ENCODE measurements at places on chromosomes 3 and 15. TPM values are rescaled to one million over a fixed set of nuclear protein-coding genes. Genes with fewer than 3 reads are reported as not detected.

DNA sequence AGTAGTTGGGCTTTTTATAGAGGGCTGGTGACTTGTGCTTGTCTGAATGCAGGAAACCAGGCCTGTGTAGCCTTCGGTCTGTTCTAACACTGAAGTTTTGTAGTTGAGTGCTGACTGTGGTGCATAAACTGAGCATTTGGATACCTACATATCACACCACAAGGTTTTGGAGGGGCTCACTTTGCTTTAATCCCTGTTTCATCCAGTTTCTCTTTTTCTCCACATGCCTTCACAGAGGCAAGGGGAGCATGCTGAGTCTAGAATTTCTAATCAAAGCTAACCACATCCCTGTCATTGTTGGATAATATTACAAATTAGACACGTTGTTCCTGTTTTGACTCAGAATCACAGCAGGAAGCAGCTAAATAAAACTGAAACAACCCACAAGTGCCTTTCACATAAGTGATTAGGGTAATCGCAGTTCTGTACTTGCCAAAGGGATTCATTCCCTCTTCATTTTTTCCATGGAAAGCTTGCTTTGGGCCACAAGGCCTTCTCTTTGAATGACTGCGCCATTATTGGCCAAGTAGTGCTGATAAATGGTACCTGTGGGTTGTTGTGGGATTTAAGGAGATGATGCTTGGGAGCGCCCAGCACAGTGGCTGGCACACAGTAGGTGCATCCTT is 48.9 kb downstream of the TGFBR2 start:
- DNase-seq, result no peak

DNA sequence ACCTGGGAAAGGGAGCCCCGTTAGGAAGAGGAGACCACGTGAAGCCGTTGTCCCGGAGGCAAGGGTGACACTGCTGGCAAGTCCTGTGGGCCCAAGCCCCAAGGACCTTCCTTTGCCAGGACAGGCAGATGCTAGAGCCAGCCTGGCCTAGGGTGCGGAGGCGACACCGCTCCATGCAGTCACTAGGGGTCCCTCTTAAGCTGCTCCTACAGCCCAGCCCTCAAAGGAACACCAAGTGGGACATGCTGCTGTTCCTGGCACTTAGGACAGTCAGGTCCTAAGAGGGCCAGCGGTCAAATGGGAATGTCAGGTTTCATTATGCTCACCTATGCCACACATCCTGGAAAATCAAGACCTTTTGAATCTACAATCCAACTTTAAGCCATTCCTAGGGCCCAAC is 59.7 kb downstream of the RPN1 start:
- DNase-seq, result no peak

GRCh38 chr15:25725758-25726157 is 137.4 kb downstream of the ATP10A start:
- DNase-seq, result no peak

- no peak for DNase-seq
Measured at GRCh38 chr3:52775877-52776276, 1.5 kb upstream of the ITIH1 start.

DNA sequence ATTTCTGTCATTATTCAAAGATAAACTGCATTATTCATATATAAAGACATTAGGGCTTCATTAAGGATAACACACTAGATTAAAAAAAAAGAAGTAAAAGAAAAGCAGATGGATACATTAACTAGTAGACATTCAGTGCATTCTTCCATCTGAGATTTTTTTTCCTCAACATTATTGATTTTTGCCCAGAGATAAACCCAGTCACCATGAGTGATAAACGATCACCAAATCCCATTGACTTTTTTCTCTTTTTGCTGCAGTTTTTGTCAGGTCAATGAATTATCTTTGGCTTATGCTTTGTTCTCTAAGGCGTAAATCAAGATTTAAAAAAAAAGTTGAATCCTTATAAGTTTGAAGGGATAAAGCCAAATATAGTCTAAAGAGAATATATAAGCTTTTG is 925.0 kb downstream of the GBE1 start:
- no peak for DNase-seq

DNA sequence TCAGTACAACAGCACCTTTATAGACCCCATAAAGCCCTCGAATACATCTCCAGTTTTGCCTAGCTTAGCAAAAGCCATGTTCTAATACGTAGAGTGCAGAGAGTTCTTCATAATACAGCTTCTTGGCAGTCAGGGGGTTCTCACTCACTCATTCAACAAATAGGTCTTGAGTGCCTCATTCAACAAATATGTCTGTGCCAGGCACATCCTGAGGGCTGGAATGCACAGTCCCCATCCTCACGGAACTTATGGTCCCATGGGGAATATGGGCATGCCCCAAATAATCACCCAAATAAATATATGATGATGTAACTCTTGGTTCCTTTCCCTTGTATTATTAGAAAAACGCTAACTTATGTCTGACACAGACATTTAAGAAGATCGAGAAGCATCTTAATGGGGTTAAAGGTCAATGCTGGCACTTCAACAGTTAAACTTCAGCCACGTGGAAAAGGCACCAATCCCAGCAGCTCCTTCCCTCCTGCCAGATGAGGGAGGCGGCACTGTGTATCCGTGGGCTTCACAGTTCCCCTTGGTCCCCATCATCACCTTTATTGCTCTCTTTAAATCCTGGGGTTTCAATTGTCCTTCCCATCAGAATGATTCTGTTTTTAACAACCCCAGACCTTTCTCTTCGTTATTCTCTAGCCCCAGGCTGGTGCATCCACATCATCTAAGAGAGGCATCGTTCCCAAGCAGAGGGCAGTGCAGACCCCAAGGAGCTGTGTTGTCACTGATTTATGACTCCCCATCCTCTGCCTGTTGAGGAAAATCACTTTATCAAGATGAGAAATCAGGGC is 18.9 kb upstream of the SEMA5B start:
- DNase-seq, result no peak

DNA sequence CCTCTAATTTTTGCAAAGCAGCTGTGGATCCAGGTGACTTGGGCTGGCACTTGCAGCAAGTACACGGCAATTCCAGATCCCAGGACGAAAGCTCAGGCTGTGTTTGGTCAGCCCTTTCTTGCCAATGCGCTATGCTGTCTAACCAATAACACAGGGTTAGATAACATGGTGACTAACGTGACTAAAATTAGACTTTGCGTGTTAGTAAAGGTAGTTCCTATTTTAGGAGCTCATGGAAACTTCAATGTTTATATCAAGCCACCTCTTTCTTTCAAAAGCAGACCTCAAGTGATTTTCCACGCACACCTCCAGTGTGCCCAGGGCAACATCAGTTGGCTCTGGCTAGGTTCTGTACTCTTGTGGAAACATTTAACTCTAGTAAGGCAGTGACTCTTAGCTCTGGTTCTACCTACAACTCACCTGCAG is 32.5 kb downstream of the CDCP1 start:
- DNase-seq, result no peak

GRCh38 chr3:10521772-10522441 is 16.5 kb upstream of the ATP2B2 start:
- DNase-seq, result no peak

GRCh38 chr3:16484984-16485383 is 28.5 kb downstream of the RFTN1 start:
- DNase-seq, result no peak

- no peak for DNase-seq
Measured at GRCh38 chr15:41968701-41969100, 3.7 kb downstream of the EHD4 start.

GRCh38 chr3:17313746-17314145 is 428.7 kb downstream of the TBC1D5 start:
- no peak for DNase-seq

DNA sequence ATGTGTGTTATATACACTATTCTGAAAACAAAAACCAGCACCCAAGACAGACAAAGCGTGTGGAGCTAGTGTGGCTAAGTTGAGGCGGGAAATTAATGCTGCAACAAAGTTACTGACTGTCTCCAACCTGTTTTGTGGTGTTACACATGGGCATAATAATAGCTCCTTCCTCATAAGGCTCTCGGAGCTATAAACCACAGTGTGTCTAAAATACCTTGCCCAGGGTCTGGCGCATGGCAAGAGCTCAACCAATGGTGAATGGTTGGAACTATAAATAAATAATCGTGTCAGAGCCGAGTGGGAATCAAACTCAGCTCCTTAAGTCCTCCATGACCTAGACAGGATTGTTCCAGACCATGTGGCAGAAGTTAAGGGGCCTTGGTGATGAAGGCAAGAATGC is 35.9 kb upstream of the TFRC start:
- no peak for DNase-seq

Gene TUSC7
- not detected for total RNA-seq

Gene SLC24A5
- total RNA-seq, result not detected

Gene ZNF774
- 4.1 TPM for total RNA-seq

Gene CPLX3
- total RNA-seq, result not detected

Gene COL7A1
- total RNA-seq, result 5.2 TPM

Gene CPNE9
- total RNA-seq, result 0.31 TPM

Gene PXYLP1
- total RNA-seq, result 4.4 TPM

All from endothelial cell (in vitro differentiated cells).